ENCODE measurements at places on chromosomes 5 and 9. TPM values are rescaled to one million over a fixed set of nuclear protein-coding genes. Genes with fewer than 3 reads are reported as not detected.

The ITGA1 gene
- total RNA-seq = 1.9 TPM

The RNF208 gene
- 4.8 TPM for total RNA-seq

- peak; percentile 68 for DNase-seq
These were observed 38.0 kb downstream of the PAX5 start for GRCh38 chr9:36995927-36996705.

DNA sequence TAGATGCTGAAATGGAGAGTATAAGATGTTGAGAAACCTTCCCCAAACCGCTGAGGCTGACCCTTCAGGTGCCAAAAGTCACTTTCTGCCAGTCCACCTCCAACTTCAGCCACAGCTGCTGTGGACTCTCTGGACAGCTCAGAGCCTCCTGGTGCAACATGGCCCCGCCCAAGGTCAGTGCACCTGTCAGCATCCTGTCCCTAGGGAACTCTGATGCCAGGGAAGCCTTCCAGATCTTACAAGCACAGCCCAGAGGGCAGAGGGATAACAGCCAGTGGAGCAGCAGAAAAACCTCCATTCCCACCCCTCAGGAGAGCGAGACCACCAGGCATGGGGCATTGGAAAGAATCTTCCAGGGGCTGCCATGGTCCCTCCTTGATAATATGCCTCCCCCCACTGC, 10.5 kb upstream of the PTGES2 start:
- no peak for DNase-seq

GRCh38 chr9:77546376-77546950, 101.7 kb downstream of the GNA14 start:
- no peak for DNase-seq

DNA sequence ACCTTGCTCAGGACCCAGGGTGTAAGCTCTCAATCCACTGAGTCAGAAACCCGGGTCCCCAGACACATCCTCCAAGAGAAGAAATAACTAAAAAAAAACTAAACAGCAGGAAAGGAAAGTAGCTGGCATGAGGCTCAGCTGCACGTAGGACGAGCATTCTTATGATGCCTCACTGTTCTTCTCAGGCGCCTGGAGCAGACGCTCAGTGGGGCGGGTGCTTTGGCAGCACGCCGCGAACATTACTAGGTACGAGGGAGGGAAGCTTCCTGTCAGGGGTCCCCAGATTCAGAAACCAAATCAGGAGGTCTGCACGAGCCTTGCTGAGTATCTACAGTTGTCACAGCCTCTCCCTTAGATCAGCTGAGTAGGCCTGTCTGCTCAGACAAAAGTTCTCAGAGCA, 85.8 kb downstream of the SECISBP2 start:
- DNase-seq = no peak

GRCh38 chr5:12237837-12238575, 333.8 kb upstream of the CTNND2 start:
- DNase-seq = no peak

Measured in endothelial cell of umbilical vein (primary cell).